ENCODE measurements at places on chromosomes 4 and X. TPM values are rescaled to one million over a fixed set of nuclear protein-coding genes. Genes with fewer than 3 reads are reported as not detected.

Gene MAGEB1
- total RNA-seq, result not detected

Gene ADGRA3
- 25.3 TPM for total RNA-seq

Gene DACH2
- total RNA-seq, result not detected

Gene UGT2A1
- not detected for total RNA-seq

Gene N4BP2
- total RNA-seq, result 19.2 TPM

Gene MAP9
- total RNA-seq, result 18.1 TPM

Gene BST1
- total RNA-seq, result 31.8 TPM

Gene FDCSP
- total RNA-seq, result not detected

Gene ZNF732
- 0.72 TPM for total RNA-seq

Gene PCSK1N
- not detected for total RNA-seq

Gene NEIL3
- total RNA-seq, result 7.4 TPM

Gene FBXL5
- 110 TPM for total RNA-seq

Gene GPR119
- total RNA-seq, result not detected

Gene XG
- total RNA-seq, result 3.2 TPM

Gene FAM114A1
- 392 TPM for total RNA-seq

Gene EDA
- total RNA-seq, result 0.59 TPM

Gene SYTL4
- 2.9 TPM for total RNA-seq

Gene PWWP3B
- not detected for total RNA-seq

Gene LRRC66
- total RNA-seq, result 0.36 TPM

Gene L1CAM
- under 0.01 TPM for total RNA-seq

Gene RAB39B
- total RNA-seq, result 0.36 TPM

Gene USP17L24
- total RNA-seq, result not detected
